Activated T-helper 17 cell treated with anti-CD3 and anti-CD28 coated beads, Interleukin-2, amount 50 U/mL, for 72 hours (primary cell): ENCODE measurements at places on chromosomes 2 and 18. TPM values are rescaled to one million over a fixed set of nuclear protein-coding genes. Genes with fewer than 3 reads are reported as not detected.
A peak's percentile ranks its signal among the peaks of the same experiment; 100 is the strongest.

Gene STK17B
- 190 TPM for total RNA-seq

DNA sequence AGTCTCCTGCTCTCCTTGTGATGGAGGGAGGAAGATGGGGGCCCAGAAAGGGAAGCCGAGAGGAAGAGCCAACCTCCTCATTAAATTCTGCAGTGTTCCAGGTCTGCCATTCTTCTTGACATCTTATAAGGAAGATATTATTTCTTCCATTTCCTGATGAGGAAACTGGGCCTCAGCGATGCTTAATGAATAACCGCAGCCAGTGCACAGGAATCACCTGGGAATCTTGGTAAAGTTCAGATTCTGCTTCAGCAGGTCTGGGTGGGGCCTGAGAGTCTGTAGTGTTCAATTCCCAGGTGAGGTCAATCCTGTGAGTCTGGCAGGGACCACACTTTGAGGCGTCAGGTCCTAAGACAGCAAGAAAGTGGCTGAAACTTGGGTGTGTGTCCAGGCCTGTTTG lies 17.3 kb downstream of the PCARE start:
- ATAC-seq: no peak

GRCh38 chr18:78406743-78407465 lies 572.7 kb upstream of the SALL3 start:
- ATAC-seq: no peak

Gene G6PC2
- total RNA-seq: not detected

DNA sequence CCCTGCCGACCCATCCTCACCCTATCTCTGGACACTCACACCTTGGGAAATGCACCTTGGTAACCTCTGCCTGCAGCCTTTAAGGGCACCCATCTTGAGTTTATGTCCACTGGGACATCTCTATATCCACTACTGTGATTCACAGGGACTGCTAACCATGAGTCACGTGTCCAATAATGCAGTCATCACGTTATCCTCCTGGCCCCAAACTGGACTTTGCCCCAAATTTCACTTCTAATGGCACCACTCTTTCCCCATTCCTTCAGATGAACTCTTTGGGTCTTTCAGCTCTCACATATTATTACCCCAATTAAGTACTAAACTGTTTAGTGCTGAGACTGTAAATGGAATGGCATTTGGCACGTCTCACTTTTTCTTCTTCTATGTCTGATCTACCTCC lies 71.2 kb upstream of the TMEM200C start:
- ATAC-seq: no peak

DNA sequence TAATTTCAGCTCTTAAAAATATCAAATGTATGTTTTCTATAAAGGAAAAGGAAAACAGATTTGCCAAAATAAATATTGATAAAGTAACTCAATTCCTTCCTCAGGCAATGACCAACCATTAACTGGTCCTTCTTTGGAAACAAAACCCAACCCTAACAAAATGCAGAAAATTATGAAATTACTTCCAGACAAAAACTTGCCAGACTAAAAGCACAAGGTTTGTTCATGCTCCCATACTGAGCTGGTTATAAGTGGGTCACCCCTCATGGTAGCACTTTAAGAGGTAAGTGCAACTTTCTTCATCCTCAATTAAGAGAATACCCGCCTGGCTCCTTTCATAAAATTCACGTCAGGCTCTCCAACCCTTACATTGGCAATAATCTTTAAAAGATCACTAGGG lies 31.1 kb upstream of the TTC32 start:
- no peak for ATAC-seq

GRCh38 chr18:55731594-55732042 lies 143.6 kb upstream of the TCF4 start:
- no peak for ATAC-seq

GRCh38 chr2:241334813-241335212 lies 19.1 kb downstream of the SEPTIN2 start:
- no peak for ATAC-seq

GRCh38 chr2:106356291-106356690 lies 111.9 kb downstream of the RGPD3 start:
- no peak for ATAC-seq

GRCh38 chr2:218437969-218438368 lies 19.0 kb downstream of the VIL1 start:
- ATAC-seq: no peak

Gene EFEMP1
- total RNA-seq: not detected

- ATAC-seq: no peak
Measured at GRCh38 chr2:73700661-73701447, 36.3 kb downstream of the TPRKB start.

GRCh38 chr2:182077023-182077422 lies 91.4 kb downstream of the PPP1R1C start:
- no peak for ATAC-seq

DNA sequence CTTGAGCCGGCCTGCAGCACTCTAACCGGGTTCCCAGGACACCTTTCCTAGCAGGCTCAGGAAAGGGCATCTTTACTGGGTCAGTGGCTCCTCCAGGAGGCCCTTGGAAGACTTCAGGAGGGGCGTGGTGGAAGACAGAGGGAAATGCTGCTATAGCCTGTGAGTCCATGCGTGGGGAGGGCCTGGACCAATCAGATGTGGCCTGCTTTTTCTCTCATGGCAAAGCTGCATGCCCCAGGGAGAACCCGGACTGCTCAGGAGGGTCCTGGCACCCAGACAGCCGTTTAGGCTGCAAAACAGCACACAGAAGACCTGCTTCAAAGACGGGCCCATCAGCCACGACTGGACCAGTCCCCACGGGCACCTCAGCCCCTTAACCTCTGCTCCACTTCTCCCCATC lies 84.4 kb downstream of the EIPR1 start:
- ATAC-seq: no peak

Gene EPHA4
- 8.0 TPM for total RNA-seq

DNA sequence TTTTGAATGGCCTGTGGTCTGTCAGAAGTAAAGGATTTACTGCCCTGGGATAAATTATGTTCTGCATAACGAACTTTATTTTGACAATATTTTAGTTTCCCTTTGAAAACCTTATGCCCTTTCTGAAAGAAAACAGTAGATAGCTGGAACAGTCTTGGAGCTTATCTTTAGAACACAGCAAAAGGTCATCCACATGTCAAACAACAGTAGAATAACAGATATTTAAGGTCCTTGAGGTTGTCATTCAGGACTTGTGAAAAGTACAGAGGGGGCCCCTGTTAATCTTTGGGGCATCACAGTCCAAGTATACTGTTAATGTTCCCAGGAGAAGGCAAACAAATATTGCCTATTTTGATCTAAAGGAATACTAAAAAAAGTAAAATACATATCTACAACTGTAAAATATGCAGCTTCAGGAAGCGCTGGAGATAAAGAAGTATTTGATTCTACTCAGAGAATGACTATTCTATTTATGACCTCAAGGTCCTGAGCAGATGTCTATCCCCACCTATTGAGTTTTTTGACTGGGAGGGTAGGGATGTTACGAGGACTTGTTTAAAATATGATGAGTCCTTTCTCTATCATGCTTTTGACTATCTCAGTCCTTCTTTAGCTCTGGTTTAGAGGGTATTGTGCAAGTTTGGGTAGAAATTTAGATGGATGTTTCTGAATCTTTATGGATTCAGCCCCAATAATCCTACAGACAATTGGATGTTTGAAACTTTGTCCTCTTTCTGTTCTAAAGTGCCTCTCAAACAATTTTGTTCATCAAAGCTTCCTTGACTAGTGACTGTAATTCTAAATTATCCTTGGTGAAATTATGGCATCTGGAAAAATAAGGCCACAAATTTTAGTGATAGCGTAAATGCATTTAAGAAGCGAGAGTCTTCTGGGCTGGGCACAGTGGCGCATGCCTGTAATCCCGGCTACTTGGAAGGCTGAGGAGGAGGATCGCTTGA lies 25.1 kb upstream of the TMEM214 start:
- ATAC-seq: no peak

DNA sequence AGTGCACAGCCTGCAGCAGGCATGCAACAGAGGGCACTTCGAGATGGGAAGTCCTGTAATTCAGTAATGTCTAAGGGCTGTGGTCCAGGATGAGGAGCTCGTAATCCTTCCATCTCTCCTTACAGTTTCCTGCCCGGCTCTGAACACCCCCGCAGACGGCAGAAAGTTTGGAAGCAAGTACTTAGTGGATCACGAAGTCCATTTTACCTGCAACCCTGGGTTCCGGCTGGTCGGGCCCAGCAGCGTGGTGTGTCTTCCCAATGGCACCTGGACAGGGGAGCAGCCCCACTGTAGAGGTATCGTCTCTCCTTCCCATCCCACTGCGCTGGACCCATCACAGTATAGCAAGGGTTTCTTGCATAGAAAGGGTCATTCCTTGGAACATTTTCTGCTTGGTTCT lies 26.7 kb downstream of the FBLN7 start:
- no peak for ATAC-seq

- ATAC-seq: no peak
Measured at GRCh38 chr2:190674966-190675650, 26.2 kb downstream of the NAB1 start.

GRCh38 chr2:26630235-26630634 lies 10.9 kb downstream of the CIB4 start:
- ATAC-seq: no peak

DNA sequence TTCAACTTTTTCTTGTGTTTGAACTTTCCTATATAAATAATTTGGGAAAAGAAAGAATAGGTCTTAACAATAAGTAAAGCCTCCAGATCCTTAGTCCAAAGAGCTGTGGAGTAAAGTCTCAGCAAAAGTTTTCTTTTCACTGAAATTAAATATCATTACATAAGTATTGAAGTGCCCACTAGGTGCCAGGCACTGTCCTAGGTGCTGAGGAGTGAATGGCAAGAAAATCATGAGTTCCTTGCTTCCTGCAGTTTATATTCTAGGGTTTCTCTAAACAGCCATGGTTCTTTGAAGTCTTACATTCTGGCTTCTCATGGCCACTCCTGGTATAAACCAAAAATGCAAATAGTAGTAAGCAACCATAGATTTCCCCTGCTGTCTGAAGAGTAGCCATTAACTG lies 59.7 kb downstream of the SPP2 start:
- no peak for ATAC-seq

Gene HNMT
- not detected for total RNA-seq

- ATAC-seq: no peak
Measured at GRCh38 chr2:27313882-27314645, 5.8 kb upstream of the UCN start.

Gene CROCC2
- not detected for total RNA-seq

DNA sequence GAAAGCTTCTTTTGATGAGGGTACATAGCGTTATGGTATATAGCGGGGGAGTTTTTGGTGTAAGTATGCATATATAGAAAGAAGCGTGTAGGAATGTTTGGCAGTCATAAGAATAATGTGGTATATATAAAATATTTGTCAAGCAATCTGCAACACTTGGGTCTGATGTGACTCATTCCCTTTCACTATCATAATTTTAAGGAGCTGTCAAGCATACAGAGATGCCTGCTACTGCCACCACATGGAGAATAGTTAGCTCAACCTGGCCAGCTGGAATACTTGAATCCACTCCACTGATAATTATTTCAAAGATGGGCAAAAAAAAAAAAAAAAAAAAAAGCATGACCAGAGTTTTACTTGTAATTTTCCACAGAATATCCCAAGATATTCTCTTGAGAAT lies 559.8 kb upstream of the REG3G start:
- ATAC-seq: no peak

DNA sequence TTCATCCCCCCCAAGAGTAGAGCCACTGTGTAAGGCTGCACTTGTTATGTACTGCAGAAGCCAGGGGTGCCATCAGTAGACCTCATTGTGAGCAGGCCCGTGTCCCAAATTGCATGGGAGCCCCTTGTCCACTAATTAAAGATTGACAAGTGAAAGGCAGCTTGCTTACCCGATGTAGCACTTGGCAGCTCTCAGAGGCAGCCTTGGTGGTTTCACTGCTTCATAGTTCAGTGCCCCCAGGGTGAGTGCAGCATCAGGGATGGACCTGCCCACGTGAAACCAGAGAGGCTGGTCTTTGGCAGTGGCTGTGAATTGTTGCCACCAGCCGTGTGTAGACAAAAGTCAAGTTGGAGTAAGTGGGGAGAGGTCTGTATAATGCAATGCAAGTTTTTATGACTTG lies 13.3 kb downstream of the TUBB6 start:
- no peak for ATAC-seq

DNA sequence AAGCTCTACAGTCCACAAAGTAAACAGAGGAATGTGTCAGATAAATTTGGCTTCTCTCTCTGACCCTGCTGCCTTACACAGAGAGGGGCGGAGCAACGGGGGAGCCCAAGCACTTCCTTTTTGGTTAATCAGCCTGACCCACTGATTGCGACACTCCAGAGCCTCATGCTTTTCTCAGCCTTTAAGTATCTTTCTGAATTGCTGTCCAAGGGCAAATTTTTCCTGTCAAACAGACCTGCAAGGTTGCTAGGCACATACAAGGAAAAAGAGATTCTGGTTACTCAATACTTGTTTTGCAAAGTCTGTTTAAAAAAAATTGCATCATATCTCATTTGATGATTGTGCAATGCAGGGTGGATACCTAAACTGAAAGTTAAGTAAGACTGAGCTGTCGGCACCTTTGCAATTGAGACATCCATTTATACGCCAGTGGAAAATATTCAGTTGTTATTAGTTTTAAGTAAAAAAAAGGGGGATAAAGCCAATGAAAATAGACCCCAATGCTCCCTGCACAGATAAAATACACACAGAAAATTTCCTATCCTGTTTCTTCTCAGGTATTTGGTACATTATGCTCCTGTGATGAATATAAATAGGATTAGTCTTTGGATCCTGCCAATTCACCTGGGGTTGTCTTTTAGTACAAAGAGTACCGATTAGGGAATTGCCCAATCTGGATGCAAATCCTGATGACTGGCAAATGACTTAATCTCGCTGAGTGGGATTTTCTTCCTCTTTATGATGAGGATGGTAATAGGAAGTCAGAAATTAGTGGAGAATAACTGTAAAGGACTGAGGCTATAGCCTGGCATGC lies 260.2 kb upstream of the TRIB2 start:
- peak; percentile 96 for ATAC-seq

Gene KDM3A
- total RNA-seq: 86.5 TPM

DNA sequence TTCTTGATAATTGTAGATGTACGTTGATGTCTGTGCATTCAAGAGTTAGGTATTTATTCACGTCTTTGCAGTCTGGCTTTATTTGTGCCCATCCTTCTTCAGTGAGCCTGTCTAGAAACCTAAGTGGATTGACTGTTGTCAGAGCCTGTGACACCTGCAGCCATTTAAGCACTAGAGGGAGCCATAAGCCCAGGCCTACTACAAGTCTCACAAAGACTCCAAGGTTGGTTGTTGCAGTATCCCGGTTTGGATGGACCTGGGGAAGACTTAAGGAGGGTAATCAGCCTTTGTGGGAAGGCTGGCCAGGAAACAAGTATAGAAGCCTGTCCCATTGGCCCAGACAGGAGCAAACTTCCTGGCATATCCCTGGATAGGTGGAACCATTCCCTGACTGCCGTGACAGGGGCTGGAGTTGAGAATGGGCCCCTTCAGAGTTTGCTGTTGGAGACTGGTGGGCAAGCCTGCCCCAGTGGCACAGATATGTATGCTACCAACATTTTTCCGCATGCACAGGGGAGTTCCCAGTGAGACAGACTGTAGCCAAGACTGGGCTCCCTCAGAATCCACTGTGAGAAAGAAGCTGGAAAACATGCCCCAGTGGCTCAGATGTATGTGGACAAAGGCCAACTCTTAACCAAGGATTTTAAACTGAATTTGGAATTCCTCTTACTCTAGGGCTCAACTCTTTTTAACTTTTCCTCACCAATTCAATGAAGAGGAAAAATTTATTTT lies 9.3 kb upstream of the LRRC30 start:
- ATAC-seq: no peak

GRCh38 chr2:20744366-20745335 lies 77.7 kb downstream of the GDF7 start:
- ATAC-seq: no peak

GRCh38 chr2:172624996-172625395 lies 69.1 kb downstream of the PDK1 start:
- no peak for ATAC-seq

- ATAC-seq: no peak
Measured at GRCh38 chr2:56912490-56912889, 728.7 kb downstream of the CCDC85A start.
